Amygdala (tissue), 56 donors: ENCODE measurements at places on chromosomes 3 and 15.

GRCh38 chr3:9295007-9295406 is 45.6 kb upstream of the SRGAP3 start:
- no peak for DNase-seq

GRCh38 chr15:33296856-33297255 is 13.9 kb upstream of the RYR3 start:
- no peak for DNase-seq

- no peak for DNase-seq
Measured at GRCh38 chr3:46422617-46423016, 15.6 kb downstream of the CCRL2 start.

DNA sequence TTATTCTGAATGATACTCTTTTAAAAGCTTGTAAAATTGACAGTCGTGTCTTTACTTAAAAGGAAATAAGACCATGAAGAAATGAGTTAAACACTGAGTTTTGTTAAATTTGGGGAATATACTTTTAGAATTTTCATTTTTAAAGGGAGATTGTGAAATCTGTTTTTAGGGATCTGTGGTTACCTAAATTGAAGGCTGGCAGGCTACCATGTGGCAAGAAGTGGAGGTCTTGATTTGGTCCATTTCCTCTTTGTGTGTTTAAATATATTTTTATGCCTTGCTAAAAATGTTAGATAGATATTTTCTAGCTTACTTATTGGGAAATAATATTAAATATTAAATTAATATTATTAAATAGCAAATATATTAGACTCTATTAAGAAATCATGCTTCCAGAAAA is 36.6 kb upstream of the SLC22A13 start:
- DNase-seq = no peak
